Breast epithelium (tissue), 4 donors: ENCODE measurements at places on chromosomes 3 and 15.

DNA sequence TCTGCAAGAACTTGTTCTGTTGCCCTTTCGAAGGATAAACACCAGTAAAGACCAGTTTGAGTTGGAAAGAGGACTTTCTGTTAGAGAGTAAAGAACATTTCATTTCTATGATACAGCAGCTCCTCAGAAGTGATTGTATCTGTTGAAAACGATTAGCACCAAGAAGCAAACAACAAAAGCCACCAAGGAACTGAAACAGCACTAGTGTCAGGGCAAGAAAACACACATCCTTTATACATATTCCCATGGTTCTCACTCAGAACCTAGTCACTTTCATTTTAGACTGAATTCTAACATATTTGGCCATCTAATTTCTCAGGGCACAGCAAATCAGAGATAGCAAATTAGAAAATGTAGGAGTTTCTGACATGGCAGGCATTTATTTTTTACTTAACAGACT is 116.1 kb downstream of the ATP1B3 start:
- no peak for DNase-seq

GRCh38 chr3:61748288-61748687 is 186.9 kb downstream of the PTPRG start:
- DNase-seq = no peak

GRCh38 chr15:83413054-83413719 is 34.0 kb upstream of the SH3GL3 start:
- DNase-seq = no peak

DNA sequence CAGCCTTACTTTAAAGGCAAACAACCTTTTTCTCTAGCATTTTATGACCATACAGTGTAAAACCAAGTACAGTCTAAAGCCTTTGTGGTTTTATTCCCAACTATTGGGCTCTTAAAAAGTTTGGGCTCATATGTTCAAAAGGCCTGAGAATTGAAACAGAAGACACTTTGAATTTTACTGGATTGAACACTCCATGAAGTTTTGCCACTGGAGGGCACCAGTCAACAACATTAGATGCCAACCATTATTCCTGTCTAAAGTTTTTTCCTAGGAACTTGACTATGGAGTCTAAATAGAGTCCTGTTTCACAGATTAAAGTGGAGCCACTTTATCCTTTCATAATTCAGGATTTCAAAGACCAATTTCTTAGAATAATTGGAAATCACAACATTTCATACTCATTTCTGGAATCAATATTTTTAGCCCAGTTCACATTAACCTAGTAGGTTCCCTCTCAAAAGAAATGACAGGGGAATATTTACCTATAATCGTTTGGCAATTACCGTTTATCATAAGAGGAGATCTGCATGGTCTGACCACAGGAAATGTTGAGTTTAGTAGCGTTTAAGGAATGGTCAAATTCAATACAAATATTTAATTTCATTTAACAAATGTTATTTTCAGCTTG is 244.1 kb upstream of the PDZRN3 start:
- no peak for DNase-seq

- no peak for DNase-seq
Observed at GRCh38 chr3:193708270-193708669, 115.3 kb downstream of the OPA1 start.

DNA sequence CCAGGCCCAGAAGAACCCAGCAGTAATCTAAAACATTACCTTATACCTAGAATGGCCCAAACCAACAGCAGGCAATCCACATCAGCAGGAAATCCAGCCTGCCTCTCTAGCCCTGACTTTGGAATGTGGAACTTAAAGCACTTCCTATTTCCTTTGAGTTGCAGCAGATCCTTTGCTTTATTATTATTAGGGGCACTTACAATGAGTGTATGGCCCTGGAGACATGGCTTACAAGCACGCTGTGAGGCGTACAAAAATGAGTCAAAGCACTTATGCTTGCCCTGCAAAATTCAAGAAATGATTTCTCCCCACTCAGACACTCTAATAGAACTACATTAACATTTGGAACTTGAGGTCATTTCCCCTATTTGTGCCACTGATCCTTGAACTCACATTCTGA is 9.5 kb upstream of the KNSTRN start:
- DNase-seq = no peak

- DNase-seq = no peak
Observed at GRCh38 chr3:84961521-84962255, 2.9 kb downstream of the CADM2 start.

- no peak for DNase-seq
Observed at GRCh38 chr15:20409247-20409646, 132.4 kb downstream of the GOLGA6L6 start.

GRCh38 chr15:40957581-40958051 is 4.3 kb downstream of the CHAC1 start:
- DNase-seq = peak; percentile 85

GRCh38 chr15:87973501-87974215 is 282.9 kb downstream of the NTRK3 start:
- no peak for DNase-seq

DNA sequence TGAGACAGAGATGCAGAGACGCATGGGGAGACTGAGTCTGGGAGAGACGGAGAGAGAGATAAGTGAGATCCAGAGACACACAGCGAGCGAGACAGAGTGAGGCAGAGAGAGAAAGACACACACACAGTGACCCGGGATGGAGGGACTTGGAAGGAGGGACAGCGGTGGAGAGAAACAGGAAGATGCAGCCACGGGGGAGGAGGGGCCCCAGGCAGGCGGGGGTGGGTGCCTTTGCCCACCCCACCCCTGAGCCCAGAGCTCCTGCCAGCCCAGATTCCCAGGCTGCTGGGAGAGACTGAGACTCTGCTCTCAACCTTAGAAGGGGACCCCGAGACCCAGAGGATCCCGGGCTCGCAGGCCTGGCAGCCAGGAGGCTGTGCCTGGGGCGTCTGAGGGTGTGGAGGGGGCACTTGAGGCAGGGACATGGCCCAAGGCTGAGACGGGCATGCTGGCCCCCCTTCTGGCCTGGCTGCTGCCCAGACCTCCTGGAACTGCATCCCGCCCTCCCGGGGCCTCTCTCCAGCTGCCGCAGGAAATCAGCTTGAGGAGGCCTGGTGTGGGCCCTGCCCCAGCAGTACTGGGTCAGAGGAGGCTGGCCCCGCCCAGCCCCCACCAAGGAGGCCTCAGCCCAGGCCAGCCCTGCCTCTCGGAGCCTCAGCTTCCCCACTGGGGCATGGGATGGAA is 18.1 kb downstream of the H1-8 start:
- DNase-seq = peak; percentile 30

DNA sequence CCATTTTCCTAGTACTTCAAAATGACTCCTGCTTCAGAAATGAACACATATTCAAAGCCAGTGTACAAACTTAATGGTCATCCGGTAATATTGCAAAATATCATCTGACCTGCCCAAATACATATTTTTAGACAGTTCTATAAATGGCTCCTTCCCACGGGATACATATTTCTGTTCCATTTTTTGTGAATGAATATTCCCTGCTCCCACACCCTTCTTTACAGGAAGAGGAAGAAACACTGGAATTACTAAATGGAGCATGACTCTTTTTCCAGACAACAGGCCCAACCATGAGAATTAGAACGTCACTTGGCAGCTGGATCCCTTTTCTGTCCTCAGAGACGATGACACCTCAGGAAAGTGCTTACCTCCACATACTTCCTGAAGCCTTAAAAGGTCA is 38.0 kb upstream of the CBLB start:
- DNase-seq = no peak

- no peak for DNase-seq
Observed at GRCh38 chr15:90340345-90340744, 11.7 kb upstream of the ZNF774 start.

DNA sequence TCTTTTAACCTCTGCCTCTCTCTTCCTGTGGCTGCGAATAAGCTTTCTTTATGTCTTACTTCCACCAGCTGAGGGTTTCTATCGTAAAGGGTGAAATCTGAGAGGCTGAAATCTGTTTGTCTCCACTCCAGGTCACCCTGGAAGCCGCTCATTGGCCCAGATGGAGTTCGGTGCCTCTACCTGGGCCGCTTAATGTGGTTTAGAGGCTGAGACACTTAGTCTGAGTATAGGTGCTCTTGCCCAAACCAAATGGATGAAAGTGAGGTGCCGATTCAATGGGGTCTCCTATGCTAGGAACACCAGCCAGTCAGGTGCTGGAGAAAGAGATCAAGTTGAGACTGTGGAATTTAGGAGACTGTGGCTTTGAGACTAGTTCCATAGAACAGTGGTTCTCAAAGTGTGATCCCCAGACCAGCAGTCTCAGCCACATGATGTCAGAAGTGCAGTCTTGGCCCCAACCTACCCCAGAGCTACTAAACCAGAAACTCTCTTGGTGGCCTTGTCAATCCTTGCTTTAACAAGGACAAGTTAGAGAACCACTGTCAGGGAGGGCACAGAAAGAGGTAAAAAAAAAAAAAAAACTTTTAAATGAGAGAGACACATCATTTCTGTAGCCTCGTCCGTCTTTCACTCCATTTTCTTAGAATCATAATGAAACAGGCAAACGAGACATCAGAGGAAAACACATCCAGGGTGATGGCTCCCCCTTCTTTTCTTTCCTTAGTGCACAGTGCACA is 54.9 kb upstream of the CCR2 start:
- DNase-seq = no peak

- DNase-seq = no peak
Observed at GRCh38 chr3:184594371-184595001, 32.9 kb downstream of the EPHB3 start.

DNA sequence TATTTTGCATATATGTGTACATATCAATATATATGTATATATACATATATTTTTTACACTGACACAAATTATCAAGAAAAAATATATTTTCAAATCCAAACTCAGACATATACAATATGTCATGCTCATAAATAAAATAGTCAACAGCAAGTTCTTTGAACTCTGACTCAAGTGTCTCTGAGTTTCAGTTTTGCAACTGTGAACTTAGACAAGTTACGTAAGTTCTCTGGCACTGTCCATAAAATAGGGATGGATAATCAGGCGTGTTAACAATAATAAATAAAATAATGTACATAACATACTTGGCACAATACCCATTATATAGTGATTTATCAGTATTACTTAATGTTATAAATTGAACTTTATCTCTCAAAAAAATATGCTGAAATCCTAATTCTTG is 12.1 kb upstream of the XRN1 start:
- DNase-seq = no peak

- DNase-seq = no peak
Observed at GRCh38 chr3:134998158-134998557, 203.1 kb downstream of the EPHB1 start.

DNA sequence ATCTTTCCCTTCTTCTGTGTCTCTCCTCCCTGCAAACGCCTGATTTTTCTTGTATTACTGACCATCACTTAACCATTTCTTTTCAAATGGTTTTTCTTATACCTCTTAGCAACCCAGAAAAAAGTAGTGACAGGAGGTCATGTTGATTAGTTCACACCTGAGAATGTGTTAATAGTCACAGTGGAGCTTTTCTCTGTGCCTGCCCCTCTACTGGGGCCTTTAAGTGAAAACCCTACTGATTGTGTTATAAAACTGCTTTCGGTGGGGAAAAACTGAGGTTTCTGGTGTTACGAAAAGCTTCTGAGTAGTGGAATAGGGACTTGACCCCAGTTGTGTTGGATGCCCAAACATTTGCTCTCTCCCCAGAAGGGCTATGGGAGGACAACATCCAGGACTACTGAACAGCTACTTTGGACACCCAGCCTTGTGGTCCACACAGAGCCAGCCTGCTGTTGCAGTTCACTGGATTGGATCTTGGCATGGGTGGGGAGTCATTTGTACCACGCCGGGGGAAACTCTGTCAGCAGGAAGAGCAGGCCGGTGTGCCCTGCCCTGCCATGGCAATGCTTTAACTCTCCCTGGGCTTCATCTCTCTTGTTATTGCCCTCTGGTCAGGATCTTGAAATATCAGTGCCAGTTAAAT is 10.3 kb downstream of the GPR87 start:
- DNase-seq = no peak
